ENCODE measurements at places on chromosomes 3 and 15.

DNA sequence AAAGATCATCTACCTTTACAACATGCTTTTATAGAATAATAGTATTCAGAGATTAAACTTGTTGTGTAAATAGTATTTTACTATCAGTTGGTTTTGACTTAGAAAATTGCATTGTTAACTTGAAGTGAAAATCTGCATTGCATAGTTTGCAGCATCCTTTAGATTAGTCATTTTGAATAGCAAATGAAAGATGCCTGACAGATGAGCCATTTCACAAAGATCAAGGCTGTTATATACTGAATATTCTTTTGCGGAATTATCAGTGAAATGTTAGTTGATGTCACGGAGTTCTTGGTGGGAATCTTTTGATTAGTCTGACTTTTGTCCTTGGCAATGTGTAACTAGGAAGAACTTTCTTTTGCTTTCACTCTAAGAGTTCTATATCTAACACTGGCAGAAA lies 24.5 kb downstream of the RSRC1 start:
- DNase-seq = no peak

- no peak for DNase-seq
These were observed 57.1 kb downstream of the CALML4 start for GRCh38 chr15:68148039-68148438.

DNA sequence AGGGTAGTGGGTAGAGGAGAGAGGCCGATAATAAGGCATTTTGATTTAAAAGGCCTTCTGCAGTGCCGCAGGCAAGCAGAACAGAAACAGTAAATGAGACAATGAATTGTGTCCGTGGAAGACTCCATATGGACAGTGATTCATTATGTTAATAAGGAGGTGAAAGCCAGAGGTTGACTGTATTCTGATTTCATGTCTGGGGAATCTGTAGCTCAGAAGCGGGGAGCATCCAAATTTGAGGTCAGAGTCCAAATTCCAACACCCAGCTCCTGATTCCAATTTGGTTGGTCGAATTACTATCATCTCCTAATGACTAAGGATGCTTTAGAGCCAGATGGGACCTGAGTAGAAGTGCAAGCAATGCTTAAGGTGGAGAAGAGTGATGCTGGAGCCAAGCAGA lies 1.0 kb upstream of the TBC1D21 start:
- no peak for DNase-seq

GRCh38 chr3:153752405-153753027 lies 368.7 kb upstream of the ARHGEF26 start:
- peak; percentile 36 for DNase-seq

GRCh38 chr15:55858661-55859060 lies 115.7 kb upstream of the PRTG start:
- DNase-seq = no peak

GRCh38 chr3:5437296-5437782 lies 249.8 kb downstream of the EDEM1 start:
- DNase-seq = no peak

DNA sequence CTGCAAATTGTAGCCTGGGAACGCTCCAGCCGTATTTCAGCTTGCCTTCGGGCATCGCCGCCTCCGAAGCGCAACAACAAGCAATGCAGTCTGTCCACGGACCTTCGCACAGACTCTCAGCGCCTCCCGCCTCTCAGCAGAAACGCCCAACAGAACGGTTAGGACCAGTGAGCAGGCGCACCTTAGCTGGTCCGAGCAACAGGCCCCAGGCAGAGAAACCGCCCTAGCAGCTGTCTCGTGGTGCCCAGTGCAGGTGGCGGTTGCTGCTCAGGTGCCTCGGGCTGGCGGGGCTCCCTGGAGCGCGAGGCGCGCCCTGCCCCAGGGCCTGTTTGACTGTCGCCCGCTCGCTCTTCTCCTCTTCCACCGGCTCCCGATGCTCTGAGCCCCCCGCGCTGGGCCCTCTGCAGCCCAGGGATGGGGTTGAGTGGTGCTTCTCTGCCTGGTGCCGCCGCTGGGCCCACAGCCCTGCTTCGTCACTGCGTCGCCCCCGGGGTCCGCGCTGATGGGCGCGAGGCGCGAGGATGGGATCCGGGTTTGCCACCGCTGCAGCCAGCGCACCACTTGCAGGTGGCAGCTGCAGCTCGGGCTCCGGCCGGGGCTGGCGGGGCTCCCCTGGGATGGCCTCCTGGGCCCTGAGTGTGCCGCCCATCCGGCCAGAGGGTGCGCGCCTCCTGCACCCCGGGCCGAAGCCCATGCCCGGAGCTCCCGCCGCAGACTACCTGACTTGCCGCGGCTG lies 268.4 kb upstream of the FRG2C start:
- DNase-seq = no peak

DNA sequence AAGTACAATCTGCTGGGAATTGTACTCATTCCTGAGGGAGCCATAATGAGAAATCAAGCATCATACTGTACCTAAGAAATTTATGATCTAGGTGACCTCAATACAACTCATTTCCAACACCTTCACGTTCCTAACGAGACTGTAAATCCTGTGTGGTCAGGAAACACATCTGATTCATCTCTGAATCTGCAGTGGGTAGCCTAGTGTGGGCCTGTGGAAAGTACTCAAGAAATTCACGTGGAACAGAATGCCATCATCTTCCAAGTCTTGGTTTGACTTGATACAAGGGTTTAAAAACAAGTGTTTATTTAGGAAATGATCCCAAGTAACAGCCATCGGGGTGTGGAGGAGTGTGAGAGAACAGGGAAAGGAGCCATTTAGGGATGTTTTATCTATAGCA lies 568.9 kb downstream of the EDEM1 start:
- no peak for DNase-seq

GRCh38 chr15:62758126-62758951 lies 284.2 kb upstream of the TPM1 start:
- DNase-seq = no peak

- no peak for DNase-seq
These were observed 96.9 kb upstream of the UBP1 start for GRCh38 chr3:33537133-33537532.

DNA sequence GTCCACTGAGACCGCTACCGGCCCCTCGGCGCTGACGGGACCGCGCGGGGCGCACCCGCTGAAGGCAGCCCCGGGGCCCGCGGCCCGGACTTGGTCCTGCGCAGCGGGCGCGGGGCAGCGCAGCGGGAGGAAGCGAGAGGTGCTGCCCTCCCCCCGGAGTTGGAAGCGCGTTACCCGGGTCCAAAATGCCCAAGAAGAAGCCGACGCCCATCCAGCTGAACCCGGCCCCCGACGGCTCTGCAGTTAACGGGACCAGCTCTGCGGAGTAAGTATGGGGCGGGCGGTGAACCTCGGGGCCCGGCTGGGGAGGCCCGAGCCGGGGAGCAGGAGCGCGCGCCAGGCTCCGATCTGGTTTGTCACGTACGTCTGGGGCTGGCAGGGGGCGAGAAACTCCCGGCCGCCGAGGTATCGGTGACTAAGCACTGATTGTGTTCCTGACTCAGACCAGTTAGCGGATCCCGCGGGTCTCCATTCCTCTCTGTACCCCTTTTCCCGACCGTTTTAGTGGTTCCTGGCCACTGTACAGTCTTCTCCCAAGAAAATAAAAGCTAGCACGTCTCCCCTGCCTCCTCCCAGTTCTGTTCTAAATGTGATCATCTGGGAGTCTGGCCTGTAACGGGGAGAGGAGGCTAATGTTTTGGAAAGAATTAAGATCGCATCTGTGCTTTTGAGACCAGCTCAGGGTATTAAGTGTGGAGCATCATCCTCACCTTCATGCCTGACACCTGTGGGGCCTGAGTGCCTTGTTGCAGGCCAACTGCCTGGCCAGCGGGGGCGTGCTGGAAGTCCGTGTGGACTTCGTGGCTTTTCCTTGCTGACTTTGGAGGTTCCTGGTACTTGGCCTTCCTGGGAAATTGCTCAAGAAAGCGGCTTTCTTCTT lies 691 bp downstream of the MAP2K1 start:
- DNase-seq = peak; percentile 80

- DNase-seq = no peak
These were observed 23.2 kb downstream of the CYP8B1 start for GRCh38 chr3:42852441-42852840.

DNA sequence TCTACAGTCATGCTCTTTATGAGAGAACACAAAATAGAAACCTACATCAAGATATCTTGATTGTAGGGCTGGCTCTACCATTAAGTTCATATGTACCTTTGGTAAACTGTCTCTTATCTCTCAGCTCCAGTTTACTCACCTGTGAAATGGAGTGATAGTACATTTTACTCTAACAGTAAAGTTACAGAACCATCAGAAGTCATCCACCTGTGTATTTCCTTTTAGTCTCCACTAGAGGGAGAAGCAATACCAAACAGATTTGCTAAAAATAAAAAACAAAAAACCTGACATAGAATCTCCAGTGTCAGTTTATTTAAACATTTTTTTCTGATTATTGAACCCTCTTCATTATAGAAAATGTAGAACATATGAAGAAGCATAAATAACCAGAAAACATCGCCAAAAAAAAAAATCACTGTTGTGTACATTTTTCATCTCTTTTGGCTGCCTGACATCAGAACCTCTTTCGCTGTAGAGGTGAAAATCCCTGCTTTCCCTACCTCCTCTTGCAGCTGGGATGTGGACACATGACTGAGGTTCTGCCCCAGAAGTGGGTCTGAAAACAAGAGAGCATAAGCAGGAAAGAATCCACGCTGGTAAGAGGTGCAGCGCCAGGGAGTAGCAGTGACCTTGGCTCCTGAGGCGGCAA lies 48.7 kb upstream of the WDR72 start:
- DNase-seq = peak; percentile 36

DNA sequence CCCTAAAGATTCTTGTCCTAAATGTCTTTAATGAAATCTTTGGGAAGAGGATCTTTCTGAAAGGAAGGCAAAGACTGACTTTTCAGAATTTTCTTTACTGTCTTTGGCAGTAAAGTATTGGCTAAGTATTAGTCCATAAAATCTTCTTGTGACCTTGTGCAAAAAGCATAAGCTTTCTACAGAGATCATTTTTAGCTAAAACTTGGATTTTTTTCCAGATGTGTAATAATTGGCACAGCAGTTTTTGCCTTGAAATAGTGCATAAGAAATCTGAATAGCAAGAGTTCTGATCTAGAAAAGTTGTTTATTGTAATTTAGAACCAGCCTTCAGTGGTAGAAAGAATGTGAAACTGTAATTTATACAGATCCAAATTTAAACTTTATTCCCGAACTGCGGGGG lies 122.8 kb upstream of the CGNL1 start:
- no peak for DNase-seq

DNA sequence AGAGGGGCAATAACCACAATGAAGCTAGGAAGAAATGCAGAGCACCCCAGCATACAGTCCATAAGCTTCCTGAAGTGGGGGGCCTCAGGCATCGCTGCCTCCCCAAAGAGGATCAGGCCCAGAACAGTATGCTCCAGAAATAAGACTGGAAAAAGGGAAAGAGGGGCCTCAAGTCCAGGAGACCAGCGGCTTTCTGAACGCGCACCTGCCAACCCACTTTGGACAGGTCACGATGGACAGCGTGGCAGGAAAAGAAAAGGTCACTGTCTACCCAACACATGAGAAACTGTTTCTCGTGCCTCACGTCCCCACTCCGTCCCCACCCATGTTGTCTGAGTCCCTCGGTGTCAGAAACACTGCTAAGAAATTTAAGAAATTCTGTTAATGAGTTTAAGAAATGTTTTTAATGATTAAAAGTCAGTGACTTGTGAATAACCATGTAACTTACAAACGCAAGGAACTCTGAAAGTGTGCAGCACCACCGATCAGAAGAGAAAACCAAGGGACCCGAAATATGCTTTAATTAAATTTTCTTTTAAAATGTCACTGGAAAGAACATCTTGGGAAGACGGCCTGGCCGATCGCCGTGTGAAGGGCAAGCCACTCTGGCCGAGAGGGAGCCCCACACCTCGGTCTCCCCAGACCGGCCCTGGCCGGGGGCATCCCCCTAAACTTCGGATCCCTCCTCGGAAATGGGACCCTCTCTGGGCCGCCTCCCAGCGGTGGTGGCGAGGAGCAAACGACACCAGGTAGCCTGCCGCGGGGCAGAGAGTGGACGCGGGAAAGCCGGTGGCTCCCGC lies 1.7 kb upstream of the PPARG start:
- no peak for DNase-seq

GRCh38 chr3:50211930-50212329 lies 6.9 kb downstream of the SLC38A3 start:
- no peak for DNase-seq

DNA sequence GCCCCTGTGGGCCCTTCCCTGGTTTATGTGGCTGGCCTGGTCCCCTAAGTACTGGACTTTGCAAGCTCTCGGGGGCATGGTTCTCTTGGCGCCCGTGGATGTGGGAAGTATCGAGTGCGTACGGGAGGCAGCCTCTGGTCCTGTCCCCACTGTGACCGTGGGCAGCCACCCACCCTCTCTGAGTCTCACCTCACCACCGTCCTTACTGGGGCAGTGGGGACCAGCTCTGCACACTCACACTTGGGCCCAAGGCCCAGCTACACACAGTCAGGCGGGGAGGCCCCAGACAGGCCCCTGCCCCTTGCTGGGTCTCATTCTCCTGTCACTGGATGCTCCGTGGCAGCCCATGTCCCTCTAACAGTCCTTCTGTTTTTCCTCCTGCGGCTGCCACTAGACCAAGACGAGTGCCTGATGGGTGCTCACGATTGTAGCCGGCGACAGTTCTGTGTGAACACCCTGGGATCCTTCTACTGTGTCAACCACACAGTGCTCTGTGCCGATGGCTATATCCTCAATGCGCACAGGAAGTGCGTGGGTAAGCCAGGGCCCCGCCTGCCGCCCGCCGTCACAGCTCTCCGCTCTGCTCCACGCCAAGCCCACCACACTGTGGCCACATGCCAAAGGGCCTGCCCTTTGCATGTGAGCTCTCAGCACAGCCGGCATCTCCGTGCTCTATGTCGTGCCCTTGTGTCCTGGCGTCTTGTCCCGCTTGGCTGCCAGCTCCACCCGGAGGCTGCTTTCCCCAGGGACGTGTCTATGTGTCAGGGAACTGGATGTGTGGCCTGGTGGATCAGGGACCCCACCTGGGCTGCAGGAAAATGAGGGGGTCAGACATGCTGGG lies 72.7 kb downstream of the FBLN2 start:
- no peak for DNase-seq

GRCh38 chr15:35717721-35718120 lies 171.8 kb upstream of the DPH6 start:
- DNase-seq = no peak

DNA sequence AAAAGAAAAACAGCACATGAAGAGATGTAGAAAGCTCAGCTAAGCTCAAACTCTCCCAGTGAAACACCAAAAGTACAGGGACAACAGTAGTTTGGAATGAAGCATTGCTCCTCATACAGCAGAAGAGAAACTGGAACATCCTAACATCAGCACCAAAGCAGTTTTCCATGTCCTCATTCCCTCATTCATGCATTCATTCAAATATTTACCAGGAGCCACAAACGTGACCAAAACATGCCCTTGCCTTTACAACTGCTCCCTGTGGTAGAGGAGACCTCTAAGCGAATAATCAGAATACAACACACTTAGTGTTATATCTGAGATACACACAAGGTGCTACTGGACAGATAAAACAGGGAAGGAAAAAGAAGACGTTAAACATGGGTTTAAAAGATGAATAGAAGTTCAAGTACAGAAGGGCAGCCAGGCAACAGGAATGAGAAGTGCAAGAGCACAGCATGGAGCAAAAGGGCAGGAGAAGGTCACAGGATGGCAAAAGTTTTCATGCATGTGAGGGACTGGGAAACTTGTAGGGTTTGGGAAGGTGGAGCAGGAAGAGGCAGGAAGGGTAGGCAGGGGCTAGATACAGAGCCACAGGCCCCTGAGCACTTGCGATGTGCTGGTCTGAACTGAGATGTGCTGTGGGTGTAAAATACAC lies 58.5 kb upstream of the LMCD1 start:
- DNase-seq = no peak

- DNase-seq = no peak
These were observed at the start of gene NR2E3 for GRCh38 chr15:71810256-71811035. Gene NR2E3, plus strand, starts transcription at chr15:71810554. Its CDS starts 190 bp downstream, at chr15:71810744.

All from RPMI8226 (cell line).